Head of caudate nucleus (tissue), 42 donors: ENCODE measurements at places on chromosomes 7 and 10.

DNA sequence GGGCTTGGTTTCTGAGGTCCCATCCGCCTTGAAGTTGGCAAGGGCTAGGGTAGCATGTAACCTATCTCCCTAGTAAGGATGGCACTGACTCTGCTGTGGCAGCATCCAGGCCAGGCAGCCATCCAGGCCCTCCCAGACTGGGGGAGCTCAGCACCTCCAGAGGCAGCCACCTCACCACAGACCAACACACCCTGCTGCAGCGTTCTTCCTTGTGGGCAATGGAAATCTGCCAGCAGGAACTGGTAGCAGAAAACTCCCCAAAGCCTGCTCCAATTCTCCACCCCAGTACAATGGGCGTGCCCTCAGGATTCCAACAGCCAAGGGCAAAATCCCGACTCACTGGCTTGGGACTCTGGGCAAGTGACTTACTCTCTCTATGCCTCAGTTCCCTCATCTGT lies 27.5 kb downstream of the DLG5 start:
- DNase-seq, result no peak

- DNase-seq, result no peak
These were observed 3.8 kb upstream of the DDX50 start for GRCh38 chr10:68897336-68897741.

GRCh38 chr7:110168010-110168409 lies 922.9 kb upstream of the LRRN3 start:
- DNase-seq, result no peak

DNA sequence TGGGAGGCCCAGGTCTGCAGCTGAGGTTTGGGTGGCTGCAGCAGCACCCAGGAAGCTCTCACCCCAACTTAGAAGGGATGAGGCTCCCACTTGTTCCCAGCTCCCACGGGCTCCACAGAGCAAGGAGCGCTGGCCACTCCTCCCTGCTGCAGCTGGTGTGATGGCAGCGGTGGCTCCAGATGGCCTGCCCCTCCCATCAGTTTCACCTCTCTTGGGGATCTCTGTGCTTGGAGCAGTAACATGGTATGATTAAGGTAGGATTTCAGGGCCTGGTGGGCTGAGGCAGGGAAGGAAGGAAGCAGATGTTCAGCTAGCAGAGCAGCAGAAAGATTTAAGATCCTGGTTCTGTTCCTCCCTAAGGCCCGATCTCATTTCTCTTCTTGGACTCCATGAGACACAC lies 66.8 kb upstream of the KIF5B start:
- no peak for DNase-seq

GRCh38 chr10:108184114-108184513 lies 1019.6 kb upstream of the SORCS1 start:
- DNase-seq, result no peak

DNA sequence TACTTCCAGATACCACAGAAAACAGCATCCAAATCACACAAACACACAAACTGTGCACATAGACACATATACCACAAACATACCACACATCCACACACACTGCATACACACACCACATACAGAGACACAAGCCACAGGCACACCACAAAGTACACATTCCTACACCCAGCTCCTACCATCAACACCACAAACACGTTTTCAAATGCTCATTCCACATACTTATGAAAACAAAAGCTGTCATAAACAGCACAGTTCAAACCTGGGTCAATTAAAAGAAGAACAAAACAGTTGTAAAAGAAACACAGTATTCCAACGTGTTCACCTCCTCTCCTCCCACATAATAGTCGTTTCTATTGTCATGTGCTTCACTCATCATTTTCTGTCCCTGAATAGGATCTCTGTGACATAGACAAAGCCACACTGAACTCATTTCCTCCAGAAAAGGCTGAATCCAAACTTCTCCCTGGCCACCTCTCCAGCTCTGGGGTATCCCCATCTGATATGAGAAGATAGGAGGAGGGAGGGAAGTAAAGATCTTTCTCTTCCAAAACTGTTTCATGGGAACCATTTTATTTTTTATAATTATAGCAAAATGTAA lies 89.2 kb downstream of the CXCL12 start:
- DNase-seq, result no peak

DNA sequence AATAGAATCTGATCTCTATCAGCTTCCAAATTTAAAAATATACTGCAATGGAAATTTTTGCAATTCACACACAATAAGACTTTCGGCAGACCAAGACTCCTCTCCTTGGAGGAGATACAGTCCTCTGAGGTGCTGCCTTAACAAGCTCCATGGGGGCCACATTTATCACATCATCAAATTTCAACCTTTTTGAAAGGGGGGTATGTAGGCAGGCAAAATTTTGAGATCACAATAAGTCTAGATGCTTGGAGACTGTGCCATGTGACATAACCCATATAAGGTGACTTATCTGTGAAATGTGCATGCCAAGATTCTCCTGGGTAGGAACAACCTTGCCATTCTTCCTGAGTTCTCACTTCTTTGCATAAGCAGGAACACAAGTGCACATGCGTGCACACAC lies at the start of gene OR2A12:
OR2A12 (plus strand) TSS at position 301 of the 400 bp plus-strand sequence. CDS start 8,830 bp downstream, outside the sequence.
- DNase-seq, result no peak

DNA sequence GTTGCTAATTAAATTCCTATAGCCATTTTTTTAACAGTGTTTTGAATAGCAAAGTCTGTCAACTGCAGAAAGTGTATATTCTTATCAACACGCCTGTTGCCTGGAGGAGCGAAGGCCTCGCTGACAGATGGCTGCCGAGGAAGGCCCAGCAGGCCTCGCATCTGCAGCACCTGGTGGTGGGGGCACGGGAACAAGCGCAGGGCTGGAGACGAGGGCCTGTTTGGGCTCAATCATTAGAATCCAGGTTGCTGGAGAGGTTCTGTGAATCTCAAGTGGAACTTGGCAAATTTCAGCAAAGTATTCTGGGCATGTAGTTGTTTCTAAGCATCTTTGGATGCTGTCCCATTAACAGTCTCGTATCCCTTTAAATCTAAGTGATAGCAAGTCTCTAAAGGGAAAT lies 66.1 kb upstream of the FAM204A start:
- no peak for DNase-seq

DNA sequence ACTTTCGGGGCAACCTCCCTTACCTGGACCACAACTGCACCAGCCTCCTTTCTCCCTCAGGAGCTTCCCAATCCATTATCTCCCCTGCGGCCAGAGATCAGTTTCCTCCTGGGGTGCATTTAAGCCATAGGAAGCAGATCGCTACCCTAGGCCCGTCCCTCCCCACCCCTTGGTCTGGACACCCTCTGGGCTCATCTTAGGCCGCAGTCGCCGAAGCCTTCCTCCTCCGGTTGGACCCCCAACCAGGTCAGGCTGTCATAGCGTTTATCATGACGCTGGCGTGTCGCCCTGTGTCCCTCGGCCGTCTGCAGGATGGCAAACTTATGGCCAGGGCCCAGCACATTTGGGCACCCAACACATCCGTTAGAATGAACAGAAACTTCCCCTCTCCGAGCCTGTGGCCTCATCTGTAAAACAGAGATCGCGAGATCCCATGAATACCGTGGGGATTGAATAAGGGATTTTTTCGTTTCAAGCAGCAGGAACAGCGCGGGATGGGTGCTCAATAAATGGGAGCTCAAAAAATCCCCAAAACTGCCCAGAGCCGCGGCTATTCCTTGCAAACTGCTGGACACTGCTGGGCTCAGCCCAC lies 669 bp upstream of the AP5Z1 start:
- DNase-seq, result no peak

GRCh38 chr7:128011131-128011661 lies 20.0 kb downstream of the LRRC4 start:
- no peak for DNase-seq

- DNase-seq, result no peak
These were observed 18.1 kb downstream of the SLC35G1 start for GRCh38 chr10:93911866-93912265.

- no peak for DNase-seq
These were observed 475.2 kb upstream of the CELF2 start for GRCh38 chr10:10542477-10542876.

- no peak for DNase-seq
These were observed 850.9 kb downstream of the LRMDA start for GRCh38 chr10:76282061-76283025.

GRCh38 chr7:45962861-45963260 lies 41.8 kb upstream of the IGFBP3 start:
- no peak for DNase-seq

- DNase-seq, result no peak
These were observed 278.5 kb downstream of the REEP3 start for GRCh38 chr10:63799521-63800300.

DNA sequence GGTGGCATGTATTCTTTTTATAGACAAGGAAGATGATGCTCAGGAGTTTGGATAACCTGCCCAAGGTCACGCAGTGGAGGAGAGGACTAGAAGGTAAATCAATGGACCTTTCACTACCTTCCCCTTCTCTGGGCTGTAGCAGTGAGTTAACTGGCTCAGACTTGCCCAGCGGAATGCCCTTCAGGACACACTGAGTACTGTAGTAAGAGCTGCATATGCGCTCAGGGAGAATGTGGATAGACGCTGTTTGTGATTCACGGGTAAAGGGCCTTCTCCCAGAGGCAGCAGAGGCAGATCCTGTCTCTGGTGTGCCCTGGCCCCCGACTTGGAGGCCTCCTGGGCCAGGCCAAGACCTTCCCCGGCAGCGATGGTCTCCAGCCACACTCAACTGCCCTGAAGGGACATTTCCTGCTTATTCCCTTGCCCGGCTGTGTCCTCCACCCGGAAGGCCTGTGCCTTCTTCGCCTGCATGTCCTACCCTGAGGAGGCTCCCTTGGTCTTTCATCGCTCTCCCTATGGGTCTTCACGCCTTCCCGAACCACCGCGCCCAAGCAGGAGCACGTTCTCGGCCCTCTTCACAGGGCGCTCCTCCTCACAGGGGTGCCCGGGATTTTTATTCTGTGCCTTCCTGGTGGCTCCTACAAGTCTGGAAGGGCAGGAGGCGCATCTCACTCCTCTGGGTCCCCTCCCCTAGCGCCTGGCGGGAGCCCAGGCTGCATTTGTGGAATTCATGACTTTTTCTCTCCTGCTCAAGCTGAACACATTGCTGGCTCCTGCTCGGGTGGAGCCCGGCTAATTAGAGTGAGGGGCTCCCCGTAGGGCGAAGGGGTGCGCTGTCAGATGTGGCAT lies 1.8 kb upstream of the IKZF1 start:
- DNase-seq, result no peak
